Skin of body (tissue), 3 donors: ENCODE measurements at places on chromosomes 4 and X. TPM values are rescaled to one million over a fixed set of nuclear protein-coding genes. Genes with fewer than 3 reads are reported as not detected.

DNA sequence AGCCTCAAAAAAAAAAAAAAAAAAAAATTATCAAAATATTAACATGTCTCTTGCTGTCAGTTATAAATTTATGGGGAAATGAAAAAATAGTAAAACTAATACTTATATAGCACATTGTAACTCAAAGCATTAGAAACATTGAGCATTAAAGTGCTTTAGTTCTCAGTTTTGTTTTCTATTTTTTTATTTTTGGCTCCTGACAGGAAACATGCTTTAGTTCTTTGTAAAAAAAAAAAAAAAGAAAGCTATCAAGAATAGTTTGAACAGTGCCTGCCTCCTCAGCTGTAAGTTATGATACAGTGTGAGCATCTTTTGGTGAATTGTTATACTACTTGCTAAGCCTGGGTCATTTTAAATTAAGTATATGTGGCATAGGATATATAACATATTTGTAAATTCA is 5.1 kb upstream of the CENPC start:
- DNase-seq = no peak

DNA sequence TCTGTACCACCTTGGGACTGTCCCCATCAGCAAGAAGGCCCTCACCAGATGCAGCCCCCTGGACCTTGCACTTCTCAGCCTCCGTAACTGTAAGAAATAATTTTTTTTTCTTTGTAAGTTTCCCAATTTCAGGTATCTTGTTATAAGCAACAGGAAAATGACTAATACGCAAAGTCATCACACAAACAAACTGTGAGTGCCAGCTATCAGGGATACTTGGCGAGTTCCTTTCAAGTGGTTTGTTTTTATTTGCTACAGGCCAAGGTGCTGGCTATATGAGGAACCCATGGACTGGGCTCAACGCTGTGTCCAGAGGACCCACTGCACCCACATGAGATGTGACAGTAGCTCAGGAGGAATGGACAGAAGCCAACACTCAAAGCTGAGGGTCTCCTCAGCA is 11.5 kb upstream of the GPM6B start:
- DNase-seq = no peak

GRCh38 chr4:94500685-94501084 is 48.9 kb downstream of the PDLIM5 start:
- no peak for DNase-seq

GRCh38 chr4:1216869-1217294 is 32.0 kb downstream of the CTBP1 start:
- no peak for DNase-seq

- no peak for DNase-seq
Measured at GRCh38 chr4:69066945-69067344, 29.3 kb upstream of the UGT2B7 start.

- DNase-seq = no peak
Measured at GRCh38 chr4:88093874-88094273, 64.6 kb downstream of the ABCG2 start.

GRCh38 chrX:43974741-43975465 is 1.7 kb upstream of the NDP start:
- DNase-seq = no peak

The GPC4 gene
- 24.5 TPM for total RNA-seq

The ATP6AP2 gene
- total RNA-seq = 72.8 TPM

The STK26 gene
- 17.6 TPM for total RNA-seq
